ENCODE measurements at places on chromosomes 16 and 17.

- no peak for DNase-seq
These were observed 172.1 kb downstream of the RBFOX3 start for GRCh38 chr17:79438546-79439334.

- no peak for DNase-seq
These were observed 14.6 kb upstream of the CIBAR2 start for GRCh38 chr16:85126705-85127378.

- no peak for DNase-seq
These were observed 366.2 kb upstream of the TNRC6C start for GRCh38 chr17:77592106-77592865.

DNA sequence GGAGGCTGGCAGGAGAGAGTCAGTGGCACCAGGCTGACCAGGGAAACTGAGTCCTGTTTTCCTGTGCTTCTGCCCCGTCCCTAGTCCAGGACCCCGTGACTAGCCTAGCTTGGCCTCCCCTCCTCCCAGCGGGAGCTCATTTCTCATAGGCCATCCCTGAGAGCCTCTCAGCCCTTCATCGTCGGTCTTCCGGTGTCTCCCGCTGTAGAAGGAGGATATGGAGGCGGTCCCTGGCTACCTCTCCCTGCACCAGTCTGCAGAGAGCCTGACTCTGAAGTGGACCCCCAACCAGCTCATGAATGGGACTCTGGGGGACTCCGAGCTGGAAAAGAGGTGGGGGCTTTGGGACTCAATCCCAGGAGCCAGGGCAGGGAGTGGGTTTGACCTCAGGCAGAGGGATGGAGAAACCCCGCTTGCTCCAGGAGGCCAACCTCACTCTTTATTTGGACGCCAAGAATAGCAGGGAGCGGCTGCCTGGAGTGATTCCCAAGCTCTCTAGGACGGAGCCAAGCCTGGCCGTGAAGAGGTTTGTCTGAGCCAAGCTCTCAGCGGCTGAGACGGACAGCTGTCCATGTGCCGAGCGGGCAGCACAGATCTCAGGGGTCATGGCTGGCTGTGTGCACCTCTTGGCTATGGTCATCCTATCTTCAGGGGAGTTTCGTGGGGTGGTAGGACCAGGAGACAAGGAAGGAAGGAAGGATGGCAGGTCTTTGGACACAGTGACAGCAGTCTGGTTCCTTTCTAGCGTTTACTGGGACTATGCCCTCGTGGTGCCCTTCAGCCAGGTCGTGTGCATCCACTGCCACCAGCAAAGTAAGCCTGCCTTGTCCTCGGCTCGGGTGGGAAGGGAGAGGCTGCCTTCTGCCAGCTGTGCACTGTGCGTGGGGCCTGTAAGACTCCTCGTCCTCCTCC lies 26.8 kb downstream of the SGSM2 start:
- no peak for DNase-seq

GRCh38 chr16:57479976-57480753 lies 6.1 kb downstream of the DOK4 start:
- DNase-seq, result no peak

DNA sequence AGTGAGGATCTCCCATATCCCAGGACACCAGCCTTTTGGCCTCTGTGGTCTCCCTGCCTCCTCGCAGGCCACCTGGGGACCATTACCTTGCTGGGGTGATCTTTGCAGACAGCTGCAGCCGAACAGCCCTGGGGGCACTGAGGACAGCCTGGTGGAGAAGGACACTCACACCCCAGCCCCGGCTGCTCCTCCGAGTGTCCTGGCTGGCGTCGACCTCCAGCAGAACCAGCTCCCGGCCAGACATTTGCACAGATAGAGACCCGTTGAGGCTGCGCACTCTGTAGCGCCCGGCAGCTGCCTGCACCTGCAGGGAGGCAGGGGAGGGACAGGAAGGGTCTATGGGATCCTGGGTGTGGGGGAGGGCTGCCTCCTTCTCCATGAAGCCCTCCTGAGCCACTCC lies 90.3 kb downstream of the RMI2 start:
- DNase-seq, result no peak

DNA sequence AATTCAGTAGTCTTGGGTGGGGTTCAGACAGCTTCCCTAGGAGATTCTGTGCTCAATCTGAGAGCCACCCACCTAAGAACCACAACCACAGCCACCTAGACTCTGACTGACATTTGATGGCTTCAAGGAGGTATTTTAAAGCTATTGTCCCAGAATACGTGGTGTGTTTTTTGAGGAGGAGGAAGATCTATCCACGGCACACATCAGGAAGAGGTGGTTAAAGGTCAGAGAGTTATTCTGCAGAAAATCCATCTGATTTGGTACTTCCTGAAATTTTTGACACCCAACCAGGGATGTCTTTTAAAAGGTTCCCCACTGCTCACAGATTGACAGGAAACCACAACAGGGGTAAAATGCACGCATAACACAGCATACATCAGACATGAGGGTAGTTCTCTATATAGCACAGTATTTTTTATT lies 25.1 kb downstream of the SMARCE1 start:
- DNase-seq, result no peak

GRCh38 chr16:71771571-71771970 lies 37.1 kb downstream of the AP1G1 start:
- no peak for DNase-seq

GRCh38 chr16:49183911-49184310 lies 97.7 kb downstream of the CBLN1 start:
- no peak for DNase-seq

GRCh38 chr16:53282975-53283946 lies 151.0 kb upstream of the RBL2 start:
- DNase-seq, result no peak

GRCh38 chr17:17814162-17815061 lies 22.4 kb downstream of the SREBF1 start:
- no peak for DNase-seq

GRCh38 chr16:7755347-7755882 lies 422.8 kb downstream of the RBFOX1 start:
- DNase-seq, result no peak

- no peak for DNase-seq
These were observed 950.7 kb upstream of the RBFOX1 start for GRCh38 chr16:6381896-6382295.

All from stimulated activated CD8-positive, alpha-beta memory T cell treated with anti-CD3 and anti-CD28 coated beads, Interleukin-7, amount 100 ng/mL, for 24 hours (primary cell).